Cardiac septum (tissue), 1 donor: ENCODE measurements at places on chromosomes 1 and 21.

DNA sequence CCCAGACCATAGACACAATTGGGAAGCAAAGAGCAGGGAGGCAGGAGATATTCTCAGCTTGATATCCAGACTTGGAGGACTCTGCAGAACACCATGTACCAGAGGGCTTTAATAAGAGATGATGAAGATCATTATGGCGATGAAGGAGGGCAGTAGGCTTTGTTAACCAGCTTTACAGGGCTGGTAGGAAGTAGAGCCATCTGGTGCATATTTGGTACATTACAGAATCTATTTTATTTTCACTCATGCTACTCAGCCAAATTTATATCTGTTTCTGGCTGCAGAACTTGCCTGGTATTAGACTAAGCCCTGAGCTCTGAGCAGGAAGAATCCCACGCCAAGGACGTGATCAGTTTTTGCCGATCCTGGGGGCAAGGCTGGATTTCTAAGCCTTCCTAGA, 61.8 kb upstream of the SYT6 start:
- DNase-seq, result no peak

DNA sequence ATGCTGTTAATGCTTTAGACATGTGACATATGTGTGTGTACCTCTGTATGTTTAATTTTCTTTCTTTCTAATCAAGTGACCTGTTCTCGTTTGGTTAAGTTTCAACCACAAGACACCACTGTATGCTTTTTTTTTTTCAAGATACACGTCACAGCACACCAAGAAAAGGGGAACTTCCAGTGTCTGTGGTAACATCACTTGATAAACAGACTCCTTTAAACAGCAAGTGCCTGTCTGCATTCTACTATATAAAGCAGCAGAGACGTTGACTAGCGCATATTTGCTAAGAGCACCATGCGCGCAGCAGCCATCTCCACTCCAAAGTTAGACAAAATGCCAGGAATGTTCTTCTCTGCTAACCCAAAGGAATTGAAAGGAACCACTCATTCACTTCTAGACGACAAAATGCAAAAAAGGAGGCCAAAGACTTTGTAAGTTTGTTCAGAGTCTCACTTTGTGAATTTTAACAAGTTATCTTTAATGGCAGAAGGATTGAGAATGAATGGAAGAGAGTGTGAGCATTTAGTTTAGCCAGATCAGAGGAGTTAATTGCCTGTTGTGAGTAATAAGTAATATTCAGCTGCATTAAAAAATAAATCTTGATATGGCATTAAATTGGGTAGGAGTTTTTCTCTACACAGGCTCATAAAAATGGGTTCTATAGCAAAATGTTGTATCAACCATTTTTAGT, at the start of gene RGS1:
Gene RGS1, plus strand, starts transcription at position 275 of the 691 bp plus-strand sequence. Its CDS starts 20 bp downstream, at position 295.
- DNase-seq, result no peak

GRCh38 chr1:212791261-212791675, 309 bp downstream of the NSL1 start:
- DNase-seq, result no peak

DNA sequence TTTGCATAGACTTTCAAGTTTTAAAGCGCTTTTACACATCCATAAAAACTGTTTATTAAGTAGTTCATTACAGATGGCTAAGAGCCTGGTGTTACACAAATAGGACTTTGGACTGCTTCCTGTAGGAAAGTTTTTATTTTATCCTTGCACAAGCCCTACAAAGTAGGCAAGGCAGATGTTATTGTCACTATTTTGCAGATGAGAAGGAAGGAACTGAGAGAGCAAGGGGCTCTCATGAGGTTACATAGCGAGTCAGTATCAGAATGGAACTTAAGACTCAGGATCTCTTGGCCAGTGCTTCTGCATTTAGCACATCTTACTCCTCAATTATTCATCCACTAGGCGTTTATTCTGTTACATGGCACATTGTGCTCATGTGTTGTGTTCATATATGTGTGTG, 2.6 kb upstream of the MAPKAPK2 start:
- DNase-seq, result no peak

DNA sequence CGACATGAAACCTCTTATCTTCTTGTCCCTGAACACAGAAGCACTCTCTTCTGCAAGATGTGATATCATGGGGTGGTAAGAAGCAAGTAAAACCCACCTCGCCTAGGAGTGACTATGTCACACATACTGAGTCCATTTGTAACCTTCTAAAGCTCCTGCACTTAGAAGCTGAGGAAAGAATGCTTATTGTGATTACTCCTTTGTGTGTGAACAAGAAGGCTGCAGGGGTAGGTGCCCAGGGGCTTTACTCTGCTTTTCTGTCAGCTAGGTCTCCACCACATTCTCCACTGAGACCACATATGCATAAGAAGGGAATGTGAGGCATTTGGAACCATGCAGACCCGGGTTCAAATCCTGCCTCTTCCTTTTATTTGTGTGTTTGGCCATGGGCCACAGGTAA, 144.3 kb downstream of the DMRTA2 start:
- DNase-seq, result no peak
